ENCODE measurements at places on chromosomes 12 and 14.

- DNase-seq, result no peak
Measured at GRCh38 chr14:51203881-51204280, 36.2 kb upstream of the TMX1 start.

GRCh38 chr12:54858562-54858961 lies 4.2 kb downstream of the MUCL1 start:
- DNase-seq, result no peak

DNA sequence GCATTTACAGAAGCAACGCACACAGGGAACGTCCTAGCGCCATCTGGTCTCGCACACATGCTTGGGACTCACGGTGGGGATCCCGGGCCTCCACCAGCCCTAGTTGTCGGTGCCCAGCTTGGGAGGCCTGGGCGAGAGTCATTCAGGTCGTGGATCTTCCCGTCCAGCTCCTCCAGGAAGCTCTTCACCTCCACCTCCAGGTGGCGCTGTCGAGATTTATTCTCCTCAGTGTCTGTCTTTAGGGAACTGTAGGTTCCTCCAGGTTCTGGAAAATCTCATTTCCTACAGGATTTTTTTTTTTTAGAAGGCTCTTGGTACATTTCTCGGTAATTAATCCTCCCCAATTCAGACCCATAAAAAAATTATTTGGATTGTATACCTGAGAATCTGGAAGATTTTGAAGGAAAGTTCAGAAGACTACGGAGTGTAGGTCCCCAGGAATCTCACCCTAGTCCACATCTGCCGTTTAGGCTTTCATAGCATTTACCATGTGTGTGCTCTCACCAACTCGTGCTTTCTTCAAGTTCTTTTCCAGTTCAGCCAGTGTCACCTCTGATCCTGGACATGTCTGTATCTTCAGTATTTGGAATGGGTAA lies 910.0 kb downstream of the TMEM121 start:
- peak; percentile 77 for DNase-seq

DNA sequence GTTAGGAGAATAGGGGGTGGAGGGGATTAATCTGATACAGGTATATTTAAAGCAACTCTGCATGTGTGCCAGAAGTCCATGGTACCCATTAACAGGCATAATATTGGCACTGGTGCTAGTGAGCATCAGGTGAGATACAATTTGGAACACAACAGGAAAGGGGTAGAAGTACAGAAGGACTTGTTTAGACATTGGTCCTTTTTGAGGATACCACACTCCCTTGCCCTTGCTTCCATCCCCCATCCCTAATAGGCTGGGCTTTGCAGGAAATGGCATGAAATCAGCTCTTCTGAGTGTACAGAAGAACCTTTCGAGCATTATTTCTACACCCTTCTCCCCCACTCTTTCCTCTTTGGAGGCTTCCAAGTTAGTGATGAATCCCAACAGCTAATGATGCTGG lies 16.4 kb downstream of the PCBP2 start:
- no peak for DNase-seq

DNA sequence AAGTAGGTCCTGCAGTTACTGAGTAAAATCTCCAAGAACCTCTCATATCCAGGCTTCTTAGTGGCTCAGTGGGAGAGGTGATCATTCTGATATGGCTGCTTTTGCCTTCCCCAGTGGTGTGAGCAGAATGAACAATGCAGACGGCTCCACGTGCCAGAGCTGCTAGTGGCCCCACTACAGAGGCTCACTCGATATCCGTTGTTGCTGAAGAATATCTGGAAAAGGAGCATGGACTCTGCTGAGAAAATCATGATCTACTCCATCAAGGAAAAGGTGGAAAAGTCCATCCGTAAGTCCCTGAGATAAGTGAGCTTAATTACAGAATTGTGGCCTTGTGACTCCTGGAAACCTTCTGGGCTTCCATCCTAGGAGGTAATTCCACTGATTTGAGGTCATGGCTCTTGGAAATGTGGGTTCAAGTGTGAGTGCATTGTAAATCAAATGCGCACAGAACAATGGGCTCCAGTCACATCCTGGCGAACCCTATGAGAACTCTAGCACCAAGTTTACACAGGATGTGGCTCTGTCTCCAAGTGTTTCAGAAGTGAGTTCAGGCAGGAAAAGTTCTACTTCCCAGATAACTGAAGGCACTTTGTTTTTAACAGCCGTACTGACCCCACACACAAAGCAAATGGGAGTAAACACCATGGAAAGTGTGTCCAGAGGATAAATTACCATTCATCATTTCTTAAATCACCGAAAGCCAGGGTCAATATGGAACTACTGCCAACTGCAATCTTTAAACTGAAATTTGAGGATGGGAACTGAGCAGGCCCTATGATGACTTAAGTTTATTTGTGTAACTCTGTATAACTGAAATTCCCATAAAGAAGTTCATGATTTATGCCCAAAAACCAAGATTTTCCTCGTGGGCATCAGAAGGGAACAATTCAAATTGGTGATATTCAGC lies 51.4 kb downstream of the PLEKHG7 start:
- no peak for DNase-seq

DNA sequence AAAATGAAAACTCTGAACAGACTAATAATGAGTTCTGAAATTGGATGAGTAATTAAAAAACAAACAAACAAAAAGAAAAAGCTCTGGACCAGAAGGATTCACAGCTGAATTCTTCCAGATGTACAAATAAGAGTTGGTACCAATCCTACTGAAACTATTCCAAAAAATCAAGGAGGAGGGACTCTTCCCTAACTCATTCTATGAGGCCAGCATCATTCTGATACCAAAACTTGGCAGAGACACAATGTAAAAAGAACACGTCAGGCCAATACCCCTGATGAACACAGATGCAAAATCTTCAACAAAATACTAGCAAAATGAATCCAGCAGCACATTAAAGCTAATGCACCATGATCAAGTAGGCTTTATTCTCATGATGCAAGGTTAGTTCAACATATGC lies 183.9 kb upstream of the CNOT2 start:
- no peak for DNase-seq

- DNase-seq, result peak; percentile 48
Measured at GRCh38 chr14:98138666-98139065, 1133.3 kb downstream of the BCL11B start.

DNA sequence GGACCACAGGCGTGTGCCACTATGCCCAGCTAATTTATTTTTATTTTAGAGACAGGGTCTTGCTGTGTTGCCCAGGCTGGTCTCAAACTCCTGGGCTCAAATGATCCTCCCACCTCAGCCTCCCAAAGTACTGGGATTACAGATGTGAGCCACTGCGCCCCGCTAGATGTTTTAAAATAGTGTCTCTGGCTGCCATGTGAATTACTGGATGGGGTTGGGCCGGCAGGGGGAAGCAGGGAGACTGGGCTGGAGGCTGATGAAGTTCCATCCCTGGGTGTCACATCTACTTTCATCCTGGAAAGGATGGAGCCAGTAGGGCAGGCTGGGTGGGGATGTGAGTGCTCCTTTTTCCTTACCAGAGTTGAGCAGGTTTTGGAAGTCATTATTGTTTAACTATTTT lies 46.1 kb downstream of the DNAH10 start:
- no peak for DNase-seq

DNA sequence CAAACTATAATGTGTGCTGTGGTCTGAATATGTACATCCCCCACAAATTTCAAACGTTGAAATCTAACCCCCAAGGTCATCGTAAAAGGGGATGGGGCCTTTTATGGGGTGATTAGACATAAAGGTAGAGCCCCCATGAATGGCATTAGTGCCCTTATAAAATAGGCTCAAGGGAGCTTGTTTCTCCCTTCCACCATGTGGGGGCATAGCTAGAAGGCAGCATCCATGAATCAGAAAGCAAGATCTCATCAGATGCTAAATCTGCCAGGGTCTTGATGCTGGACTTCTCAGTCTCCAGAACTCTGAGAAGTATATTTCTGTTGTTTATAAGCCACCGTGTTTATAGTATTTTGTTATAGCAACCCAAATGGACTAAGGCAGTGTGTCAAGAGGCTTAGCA lies 33.4 kb upstream of the IGF1 start:
- DNase-seq, result no peak

DNA sequence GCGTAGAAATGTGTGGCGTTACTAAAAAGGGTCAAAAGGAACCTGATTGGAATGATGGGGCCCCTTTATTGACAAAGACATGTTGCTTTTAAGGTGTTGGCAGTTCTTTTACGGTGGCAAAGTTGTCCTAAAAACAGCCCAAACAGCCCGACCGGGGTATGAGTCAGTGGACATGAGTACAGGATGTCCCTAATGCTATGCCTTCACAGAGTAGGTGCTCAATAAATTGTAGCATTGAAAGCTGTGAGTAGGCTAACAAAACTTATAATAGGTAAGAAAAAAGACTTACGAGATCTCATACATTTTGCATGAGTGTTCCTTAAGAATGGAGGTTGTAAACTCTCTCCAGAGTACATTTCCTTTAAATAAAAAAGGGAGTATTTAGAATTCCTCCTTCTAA lies 2.6 kb downstream of the ELK3 start:
- DNase-seq, result no peak

DNA sequence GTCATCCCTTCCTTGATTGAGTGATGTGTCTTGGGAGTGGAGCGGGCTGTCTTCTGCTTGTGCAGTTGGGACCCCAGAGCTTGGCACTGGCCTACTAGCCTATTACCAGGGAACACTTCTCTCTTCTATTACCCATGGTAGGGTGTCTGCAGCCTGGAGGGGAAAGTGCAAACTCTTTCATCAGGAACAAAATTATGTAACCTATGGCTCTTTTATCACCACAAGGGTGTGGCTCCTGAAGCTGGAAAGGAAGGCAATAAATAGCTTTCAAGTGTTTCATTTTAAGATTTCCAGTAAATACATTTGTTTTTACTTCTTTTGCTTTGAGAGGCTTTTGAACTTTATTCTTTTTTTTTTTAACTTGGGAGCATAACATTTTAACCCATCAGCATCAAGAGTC lies 349.7 kb upstream of the FAR2 start:
- no peak for DNase-seq

- DNase-seq, result no peak
Measured at GRCh38 chr14:61544448-61545330, 150.6 kb upstream of the HIF1A start.

GRCh38 chr14:92617581-92617980 lies 104.0 kb downstream of the RIN3 start:
- DNase-seq, result no peak

DNA sequence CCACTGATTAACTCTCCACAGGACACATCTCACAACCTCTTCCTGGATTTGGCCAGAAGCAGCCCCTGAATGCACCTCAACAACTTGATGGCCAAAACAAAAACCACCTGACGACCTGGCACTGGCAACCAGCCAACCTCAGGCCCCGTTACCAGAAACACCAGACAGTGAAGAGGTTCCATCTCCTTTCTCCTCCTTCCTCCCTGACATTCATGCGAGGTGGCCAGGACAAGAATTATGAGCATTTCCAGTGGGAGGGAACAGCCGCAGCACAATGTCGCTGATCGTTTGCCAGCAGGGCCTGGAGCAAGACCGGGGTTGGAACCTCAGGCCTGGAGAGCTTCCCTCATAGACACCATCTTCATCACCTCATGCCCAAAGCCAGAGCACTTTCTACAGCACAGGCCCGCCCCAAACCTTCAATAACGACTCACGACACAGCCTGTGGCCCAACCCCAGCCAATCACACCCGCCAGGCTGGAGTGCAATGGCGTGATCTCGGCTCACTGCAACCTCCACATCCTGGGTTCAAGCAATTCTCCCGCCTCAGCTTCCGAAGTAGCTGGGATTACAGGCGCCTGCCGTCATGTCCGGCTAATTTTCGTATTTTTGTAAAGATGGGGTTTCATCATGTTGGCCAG lies 48.7 kb downstream of the CCDC88C start:
- no peak for DNase-seq

DNA sequence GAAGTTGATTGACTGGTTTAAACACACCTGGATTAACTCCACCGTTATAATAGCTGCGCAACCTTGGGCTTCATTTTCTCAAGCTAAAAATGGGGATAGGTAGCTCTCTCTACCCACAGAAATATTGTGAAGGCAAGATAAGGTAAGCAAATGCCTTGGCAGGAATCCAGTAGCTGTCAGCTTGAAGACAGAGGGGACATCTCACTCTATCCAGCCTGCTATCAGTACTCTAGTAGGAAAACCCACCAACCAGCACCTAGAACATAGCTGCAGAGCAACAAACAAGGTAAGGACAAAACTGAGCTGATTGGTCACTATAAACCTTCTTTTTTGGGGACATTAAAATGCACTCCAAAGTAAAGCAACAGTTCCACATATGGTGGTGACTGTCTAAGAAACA lies 7.7 kb downstream of the CSRP2 start:
- DNase-seq, result no peak

DNA sequence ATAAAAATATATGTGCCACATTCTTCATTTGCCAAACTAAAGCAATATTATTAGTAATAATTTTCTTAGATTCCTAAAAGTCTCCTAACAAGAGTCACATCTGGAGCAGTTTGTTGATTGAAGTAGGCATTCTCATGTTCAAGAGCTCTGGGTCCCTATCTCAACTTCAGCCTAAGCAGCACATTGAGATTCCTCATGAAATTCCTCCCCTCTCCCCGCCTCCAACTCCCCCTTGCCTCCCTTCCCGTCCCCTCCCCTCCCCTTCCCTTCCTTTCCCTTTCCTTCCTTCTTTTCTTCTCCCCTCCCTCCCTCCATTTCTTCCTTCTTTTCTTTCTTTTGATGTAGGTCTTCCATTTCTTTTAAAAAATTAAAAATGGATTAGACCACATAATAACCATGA lies 48.7 kb upstream of the NAV3 start:
- no peak for DNase-seq

GRCh38 chr12:3328081-3328480 lies 162.9 kb upstream of the PRMT8 start:
- no peak for DNase-seq

DNA sequence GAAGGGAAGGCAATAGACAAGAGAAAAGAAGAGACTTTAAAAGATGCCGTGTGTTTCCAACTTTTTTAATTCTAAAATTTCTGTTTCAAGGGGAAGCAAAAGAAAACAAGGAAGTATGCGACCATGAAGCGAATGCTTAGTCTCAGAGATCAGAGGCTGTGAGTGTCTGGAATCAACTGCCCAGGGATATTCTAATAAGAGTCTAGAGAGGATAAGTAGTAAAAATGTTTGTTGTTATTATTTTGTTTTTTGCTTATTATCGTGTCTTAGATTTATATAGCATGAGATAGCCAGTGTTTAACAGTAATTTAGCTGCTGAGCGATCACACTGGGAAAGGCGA lies 421 bp downstream of the FCF1 start:
- DNase-seq, result no peak

- DNase-seq, result no peak
Measured at GRCh38 chr12:71749666-71750065, 5.0 kb upstream of the RAB21 start.

- no peak for DNase-seq
Measured at GRCh38 chr12:47852096-47852571, 32.4 kb upstream of the HDAC7 start.
